ENCODE measurements at places on chromosomes 3 and 15.

- DNase-seq = no peak
Observed at GRCh38 chr3:107637416-107638183, 114.8 kb downstream of the BBX start.

DNA sequence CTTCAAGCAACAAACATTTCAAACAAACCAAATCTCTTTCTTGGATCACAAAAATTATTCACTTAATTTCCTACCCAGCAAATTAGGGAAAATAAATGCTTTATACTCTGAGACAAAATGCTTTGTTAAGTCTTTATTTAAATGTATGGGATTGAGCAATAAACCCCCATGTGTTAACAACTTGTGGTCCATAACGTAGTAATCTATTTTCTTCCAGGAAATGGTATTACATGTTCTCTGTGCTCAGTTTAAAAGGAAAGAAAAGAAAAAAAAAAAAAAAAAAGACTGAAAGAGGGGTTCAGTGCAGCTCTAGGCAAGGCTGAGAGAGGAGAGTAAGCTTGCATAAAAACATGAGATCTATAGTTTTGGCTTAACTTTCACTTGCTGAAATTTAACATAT lies 102.3 kb downstream of the PIK3CB start:
- no peak for DNase-seq

- peak; percentile 29 for DNase-seq
Observed at GRCh38 chr3:151085889-151086483, 522 bp downstream of the MED12L start.

DNA sequence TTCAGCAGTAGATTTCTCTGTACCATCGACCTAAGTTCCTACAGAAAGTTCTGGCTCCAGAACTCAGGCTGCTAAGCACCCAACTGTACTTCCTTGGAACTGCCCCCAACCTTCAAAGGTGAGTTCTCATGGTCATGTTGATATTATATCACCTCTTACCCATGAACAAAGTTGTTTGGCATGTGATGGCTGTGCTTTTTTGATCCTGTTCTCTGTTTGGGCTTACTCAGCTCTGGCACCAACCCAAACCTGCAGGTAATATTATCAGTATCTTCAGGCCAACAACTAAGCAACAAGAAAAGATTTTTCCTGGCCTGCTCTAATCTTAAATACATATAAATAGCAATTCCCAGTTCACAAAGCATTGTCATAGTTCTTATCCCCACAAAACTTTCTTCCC lies 318.7 kb upstream of the LMCD1 start:
- no peak for DNase-seq

Measured in activated CD8-positive, alpha-beta T cell treated with anti-CD3 and anti-CD28 coated beads, Interleukin-2, amount 10 ng/mL, durations not matched to agents 7 days and 5 days (primary cell).